ENCODE measurements at places on chromosomes 11 and 22.
A peak's percentile ranks its signal among the peaks of the same experiment; 100 is the strongest.

DNA sequence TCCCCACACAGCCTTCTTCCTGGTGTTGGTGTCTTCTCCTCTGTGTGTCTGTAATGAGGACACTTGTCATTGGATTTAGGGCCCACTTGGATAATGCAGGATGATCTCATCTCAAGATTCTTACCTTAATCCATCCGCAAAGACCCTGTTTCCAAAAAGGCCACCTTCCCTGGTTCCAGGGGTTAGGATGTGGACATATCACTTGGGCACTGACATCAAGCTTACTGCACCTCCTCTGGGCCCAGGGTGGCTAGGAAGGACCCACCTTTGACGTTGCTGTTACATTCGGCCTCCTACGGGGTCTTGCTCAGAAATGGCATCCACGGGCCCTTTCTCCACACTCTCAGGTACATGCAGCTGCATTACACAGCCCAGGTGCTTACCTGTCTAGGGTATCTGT lies 535.9 kb downstream of the BRD1 start:
- DNase-seq, result no peak

DNA sequence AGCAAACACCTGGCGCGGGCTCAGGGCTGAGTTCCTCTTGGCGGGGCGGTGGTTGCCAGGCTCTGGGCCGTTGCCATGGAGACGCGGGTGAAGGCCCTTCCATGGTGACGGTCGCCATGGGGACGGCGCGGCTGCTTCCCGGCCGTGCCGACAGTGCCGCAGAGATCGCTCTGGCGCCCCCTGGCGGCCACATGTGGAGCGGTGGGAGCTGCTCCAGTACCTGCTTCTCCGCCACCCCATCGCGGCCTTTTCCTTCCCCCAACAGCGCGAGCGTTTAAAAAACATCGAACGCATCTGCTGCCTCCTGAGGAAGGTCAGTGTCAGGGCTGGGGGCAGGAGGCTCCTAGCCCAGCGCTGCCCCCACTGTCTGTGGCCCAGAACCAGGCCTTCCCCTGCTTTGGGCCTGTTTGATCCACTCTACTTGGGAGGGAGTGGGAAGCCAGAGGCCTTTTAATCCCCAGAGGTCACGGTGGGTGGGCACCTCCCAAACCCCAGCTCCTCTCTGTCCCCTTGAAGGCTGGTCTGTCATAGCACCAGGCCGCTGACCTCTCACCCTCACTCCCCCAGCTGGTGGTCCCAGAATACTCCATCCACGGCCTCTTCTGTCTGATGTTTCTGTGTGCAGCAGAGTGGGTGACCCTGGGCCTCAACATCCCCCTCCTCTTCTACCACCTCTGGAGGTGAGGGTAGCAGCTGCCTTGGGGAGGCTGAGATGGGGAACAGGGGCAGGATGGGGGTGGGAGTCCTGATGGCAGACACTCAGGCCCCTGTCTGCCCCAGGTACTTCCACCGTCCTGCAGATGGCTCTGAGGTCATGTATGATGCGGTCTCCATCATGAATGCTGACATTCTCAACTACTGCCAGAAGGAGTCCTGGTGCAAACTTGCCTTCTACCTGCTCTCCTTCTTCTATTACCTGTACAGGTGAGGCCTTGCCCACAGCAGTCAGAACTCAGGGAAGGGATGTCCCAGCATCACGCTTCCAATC lies 4.8 kb downstream of the CNIH2 start:
- DNase-seq, result peak; percentile 99

GRCh38 chr11:75839851-75840250 lies 24.8 kb downstream of the UVRAG start:
- no peak for DNase-seq

- DNase-seq, result no peak
These were observed 17.5 kb upstream of the SCGB1A1 start for GRCh38 chr11:62401356-62401755.

DNA sequence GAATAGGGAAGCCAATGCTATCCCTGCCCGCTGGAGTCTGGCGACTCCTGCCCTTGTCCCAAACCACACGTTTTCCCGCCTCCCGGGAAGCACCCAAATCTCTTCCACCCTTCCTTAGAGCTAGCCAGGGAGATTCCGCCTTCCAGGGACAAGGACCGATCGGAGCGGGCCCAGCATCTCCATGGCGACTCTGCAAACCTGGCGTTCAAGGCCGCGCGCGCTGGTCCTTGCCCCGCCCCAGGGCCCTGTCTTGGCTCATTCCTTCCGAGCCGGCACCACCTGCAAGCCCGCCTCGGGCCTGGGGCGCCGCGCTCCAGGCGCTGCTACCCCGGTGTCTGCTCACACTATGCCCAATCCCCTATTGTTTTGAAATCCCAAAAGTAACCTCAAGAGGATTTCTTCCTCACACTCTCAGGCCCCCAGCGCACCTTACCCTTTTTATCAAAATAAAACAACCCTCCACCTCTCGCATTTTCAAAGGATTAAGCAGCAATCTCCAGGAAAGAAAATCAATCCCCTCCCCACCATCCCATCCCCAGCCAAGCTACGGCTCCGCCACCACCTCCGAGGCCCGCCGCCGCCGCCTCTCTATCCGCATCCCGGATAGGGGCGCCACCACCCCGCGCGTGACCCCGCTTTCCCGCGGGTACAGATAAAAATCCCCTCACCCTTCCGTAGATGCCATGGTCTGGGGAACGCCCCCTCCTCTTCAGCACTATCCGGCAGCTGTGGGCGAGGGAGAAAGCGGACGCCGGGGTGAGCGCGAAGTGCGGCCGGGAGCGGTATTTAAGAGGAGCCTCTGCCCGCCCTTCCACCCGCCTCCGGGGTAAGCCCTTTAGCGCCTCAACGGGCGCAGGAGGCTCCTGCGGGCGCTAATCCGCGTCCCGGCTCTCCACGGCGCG lies 825 bp downstream of the SLC1A2 start:
- DNase-seq, result peak; percentile 32
